ENCODE measurements at places on chromosomes 1 and 21. TPM values are rescaled to one million over a fixed set of nuclear protein-coding genes. Genes with fewer than 3 reads are reported as not detected.

- no peak for DNase-seq
Observed at GRCh38 chr1:198798923-198799386, 160.1 kb downstream of the PTPRC start.

DNA sequence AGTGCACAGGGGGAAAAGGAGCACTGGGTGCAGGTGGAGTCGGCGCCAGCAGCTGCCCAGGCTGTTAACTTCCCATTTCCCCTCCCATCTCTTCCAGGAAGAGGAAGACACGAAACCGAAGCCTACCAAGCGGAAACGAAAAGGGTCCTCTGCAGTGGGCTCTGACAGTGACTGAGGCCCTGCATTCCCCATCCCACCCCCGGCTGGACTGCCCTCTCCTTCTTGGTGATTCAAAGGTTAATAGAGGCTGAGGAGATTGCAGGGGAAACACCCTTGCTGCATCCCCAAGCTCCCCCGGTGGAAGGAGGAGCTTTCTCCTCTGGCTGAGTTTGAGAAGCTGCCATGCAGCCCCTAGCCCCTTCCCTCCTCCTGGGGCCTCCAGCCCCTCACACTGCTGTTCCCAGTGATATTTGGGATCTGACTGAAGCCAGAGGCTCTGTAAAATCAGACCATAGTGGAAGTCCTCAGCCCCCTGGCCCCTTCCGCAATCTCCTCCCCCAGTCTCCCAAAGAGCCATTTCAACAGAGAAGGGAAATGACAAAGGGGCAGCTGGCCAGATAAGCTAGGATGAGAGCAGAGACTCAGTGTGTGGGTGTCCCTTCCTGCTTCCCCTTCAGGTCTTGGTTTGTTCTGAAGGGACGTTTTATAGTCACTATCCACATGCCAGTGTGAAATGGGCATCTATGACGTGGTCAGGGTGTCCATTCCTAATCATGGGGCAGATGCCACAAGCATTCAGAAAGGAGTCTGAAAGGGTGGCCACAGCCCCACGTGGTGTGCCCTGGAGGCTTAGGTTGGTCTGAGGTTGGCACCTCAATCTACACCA lies 1.9 kb upstream of the SLC27A3 start:
- DNase-seq: no peak

- no peak for DNase-seq
Observed at GRCh38 chr21:37984416-37984815, 68.2 kb upstream of the KCNJ6 start.

The TACSTD2 gene
- total RNA-seq: 0.23 TPM

DNA sequence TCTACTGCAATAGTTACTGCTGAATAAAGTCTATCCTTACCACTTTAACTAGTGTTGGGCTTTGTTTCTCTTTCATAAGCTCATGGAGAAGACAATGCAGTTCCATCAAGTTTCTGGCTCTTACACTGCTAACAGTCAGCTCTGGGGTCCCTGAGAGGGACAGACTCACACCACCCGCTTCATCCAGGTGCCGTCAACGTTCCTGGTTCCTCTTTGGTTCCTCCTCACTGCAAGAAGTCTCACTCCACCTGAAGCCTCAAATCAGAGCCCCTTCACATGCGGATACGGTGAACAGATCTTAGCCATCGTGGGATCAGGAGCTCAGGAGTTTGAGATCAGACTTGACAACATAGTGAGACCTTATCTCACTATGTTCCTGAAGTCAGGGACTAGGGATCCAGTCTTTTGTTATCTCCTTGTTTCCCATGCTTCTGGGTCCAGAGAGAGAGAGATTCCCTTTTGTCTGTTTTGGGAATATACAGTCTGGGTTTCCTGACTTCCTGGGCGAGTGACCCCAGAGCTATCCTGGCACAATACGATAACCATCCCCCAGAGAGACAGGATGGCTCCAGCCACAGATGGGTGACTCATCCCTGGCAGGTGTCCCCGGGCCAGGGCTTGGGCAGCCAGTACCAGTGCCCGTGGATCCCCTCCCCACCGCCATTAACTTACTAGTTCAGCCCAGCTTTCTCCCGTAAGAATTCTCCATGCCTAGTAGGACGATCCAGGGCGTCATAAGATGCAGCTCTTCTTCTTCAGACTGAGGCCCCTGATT lies 14.3 kb upstream of the PCP4 start:
- DNase-seq: no peak

GRCh38 chr1:13823126-13823880 lies 123.3 kb downstream of the PRDM2 start:
- DNase-seq: no peak

GRCh38 chr1:230824919-230825721 lies 43.2 kb downstream of the C1orf198 start:
- DNase-seq: no peak

DNA sequence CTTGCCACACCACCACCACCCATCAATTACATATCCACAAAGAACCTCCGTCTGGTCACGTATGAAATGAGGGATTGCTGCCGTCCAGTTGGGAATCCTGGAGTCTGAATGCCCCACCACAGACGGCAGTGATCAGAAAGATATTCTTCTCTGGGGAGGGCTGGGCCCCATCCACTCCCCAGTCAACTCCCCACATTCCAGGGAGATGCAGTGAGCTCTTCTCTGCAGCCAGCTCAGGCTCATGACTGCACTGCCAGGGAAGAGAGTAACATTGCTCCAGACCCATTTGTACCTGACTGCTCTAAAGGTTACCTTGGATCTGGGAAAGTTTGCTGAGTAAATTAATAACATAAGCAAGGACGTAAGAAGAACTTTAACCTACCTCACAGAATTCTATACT lies 18.3 kb downstream of the DEGS1 start:
- DNase-seq: no peak

GRCh38 chr21:41675574-41675973 lies 91.3 kb downstream of the RIPK4 start:
- no peak for DNase-seq

GRCh38 chr1:107590900-107591622 lies 373.9 kb downstream of the VAV3 start:
- DNase-seq: no peak

The RAB42 gene
- total RNA-seq: not detected

DNA sequence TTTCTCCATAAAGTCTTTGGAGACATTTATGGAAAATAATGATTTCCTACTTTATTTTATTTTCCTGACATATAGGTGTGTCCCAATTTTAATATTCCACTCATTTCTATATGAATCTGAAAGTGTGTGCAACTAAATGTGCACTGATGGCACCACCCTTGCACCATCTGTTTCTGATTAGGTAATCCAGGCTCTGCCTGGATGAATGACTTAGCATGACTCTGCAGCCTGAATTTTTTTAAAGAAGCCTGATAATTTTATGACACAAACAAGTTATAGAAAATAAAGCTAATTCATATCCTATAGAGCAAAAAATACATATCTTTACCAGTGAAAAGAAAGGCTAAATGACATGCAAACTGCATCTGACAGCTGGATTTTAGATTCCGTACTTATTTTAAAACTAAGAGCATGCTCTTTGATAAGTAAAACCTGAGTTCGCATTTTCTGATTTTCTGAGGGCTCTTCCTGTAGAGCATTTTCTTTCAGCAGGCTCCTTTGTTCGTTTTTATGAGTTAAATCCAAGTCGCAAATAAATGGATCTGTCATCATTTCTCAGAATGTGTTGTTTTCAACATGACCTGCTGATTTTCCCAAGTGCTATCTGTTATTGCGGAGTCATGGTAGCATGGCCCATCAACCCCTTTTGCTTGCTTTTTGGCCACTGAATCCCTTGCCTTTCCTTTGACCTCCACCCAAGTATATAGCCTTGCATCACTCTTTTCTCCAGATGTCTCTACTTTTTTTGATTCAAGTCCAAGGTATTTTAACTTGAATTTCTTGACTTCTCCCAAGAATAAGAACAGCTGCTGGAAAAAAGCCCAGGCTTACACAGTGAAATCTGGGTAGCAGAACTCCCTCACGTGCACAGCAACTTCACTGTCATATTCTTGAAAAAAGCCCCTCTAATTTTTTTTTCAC lies 52.8 kb upstream of the LYPLAL1 start:
- DNase-seq: no peak

GRCh38 chr21:42579456-42580075 lies 65.9 kb downstream of the SLC37A1 start:
- no peak for DNase-seq

The AIM2 gene
- total RNA-seq: 6.0 TPM

GRCh38 chr21:43018519-43018918 lies 44.2 kb downstream of the PKNOX1 start:
- DNase-seq: no peak

DNA sequence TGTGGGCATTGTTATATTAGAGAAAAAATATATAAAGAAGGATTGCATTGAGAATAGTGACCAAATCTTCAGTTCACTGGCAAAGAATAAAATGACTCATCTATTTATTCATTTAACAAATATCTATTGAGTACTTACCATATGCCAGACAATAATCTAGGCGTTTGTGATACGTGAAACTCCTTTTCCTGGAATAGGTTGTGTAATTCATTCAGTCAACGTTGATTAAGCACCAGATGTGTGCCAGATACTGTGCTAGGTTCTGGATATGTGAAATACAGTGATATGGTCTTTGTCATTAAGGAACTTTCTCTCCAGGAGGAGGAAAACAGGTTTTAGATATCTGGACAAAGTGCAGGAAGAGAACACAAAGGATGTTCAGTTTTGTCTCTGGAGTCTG lies 344.5 kb downstream of the RWDD3 start:
- no peak for DNase-seq

GRCh38 chr21:44432841-44433790 lies 22.2 kb upstream of the LRRC3 start:
- DNase-seq: no peak

The PKP1 gene
- total RNA-seq: not detected

The NBPF26 gene
- 23.9 TPM for total RNA-seq

DNA sequence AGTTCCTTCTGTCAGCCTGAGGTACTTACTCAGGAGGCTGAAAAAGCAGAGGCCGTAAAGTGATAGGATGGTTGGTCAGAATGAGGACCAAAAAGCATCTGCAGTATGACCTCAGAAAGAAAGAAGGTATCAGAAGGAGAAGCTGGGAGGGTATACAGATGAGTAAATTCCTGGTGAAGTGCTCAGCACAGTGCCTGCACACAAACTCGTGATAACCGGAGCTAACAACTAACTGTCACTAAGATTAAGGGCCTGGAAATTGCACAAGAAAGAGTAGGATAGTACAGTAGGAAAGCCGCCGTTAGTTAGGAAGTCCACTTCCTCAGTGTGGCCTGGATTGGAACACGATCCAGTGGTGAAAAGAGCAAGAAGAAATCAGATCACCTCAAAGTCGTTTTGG lies 62.6 kb downstream of the VPS26C start:
- DNase-seq: no peak

The TEX38 gene
- not detected for total RNA-seq

GRCh38 chr1:155622191-155622590 lies 12.2 kb downstream of the MSTO1 start:
- no peak for DNase-seq

- no peak for DNase-seq
Observed at GRCh38 chr1:41492341-41492848, 7.9 kb upstream of the EDN2 start.

The RXFP4 gene
- total RNA-seq: not detected

The ANKRD35 gene
- not detected for total RNA-seq

- DNase-seq: no peak
Observed at GRCh38 chr1:161998811-161999210, 24.9 kb downstream of the OLFML2B start.

DNA sequence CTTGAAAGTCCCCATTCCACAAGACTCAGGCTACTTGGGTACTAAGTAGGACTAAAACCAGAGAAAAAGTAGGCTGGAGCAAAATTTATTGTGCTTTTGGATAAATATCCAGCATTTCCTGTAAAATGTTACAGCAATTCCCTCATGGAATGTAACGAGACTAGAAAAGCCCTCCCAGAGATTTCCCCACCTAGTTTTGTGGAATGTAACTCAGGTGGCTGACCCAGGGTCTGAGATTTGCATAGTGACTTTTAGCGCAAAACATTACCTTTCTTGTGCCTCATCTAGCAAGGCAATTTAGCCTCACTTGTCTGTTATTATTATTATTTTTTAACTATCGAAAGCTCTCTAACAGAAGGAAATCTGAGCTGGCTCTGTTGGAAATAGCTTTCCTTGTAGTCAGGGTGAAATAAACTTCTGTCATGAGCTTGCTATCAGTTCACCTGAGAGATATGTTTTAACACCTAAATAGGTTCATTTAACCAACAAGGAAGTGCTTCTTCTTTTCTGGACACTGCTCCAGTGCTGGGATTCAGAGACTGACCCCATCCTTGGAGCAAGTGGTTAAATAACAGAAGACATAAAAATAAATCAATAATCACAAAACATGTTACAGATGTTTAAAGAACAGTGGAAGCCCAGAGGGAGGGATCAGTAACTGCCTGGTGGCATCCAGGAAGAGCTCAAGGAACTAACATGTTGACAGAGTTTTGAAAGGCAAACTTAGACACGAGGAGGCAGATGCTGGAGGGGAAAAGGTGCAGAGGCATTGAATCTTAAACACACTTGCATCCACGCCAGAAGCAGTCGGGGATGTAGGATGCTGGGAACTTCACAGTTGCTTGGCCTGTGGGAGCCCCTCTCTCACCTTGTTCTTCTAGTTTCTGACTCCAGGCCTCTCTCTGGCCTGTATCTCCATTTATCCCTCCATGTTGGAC lies 68.3 kb upstream of the RHOU start:
- no peak for DNase-seq

- DNase-seq: no peak
Observed at GRCh38 chr1:80218112-80218511, 1211.6 kb upstream of the ADGRL4 start.

The ETV3L gene
- total RNA-seq: 0.15 TPM

DNA sequence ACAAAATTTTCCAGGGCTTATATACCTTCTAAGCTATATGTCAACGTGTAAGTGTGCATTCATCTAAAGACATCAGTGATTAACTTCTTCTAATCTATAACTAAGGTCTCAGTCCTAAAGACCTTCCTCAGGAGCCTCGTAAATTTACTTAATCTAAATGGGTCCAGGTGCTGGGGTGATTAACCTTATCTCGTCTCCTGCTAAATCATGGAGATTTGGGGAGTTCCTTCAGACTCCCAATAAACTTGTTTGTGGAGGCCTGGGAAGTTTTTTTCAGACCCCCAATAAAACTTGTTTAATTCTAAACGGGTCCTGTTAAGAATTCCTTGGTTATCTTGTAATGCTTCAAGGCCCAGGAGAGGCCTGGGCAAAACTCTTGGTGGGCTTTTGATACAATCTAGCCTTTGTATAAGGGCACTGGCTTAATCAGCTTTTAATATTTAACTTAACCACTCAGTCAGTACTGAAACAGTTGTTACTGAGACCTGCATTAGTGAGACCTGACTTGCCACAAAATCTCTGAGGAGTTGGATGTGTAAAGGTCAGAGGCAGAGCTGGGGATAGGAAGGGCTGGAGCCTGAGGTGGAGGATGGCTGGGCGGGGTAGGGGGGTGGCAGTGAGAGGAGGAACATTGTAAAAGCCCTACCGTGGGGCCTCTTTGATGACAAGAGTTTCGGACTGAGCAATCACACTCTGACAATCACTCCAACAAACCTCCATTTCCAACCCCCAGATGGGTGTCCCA lies 6.2 kb upstream of the HMGCS2 start:
- DNase-seq: no peak

The RGS16 gene
- 23.5 TPM for total RNA-seq

GRCh38 chr1:151175863-151176262 lies at the start of gene TMOD4:
Gene TMOD4, minus strand, starts transcription at chr1:151175981. Its CDS starts 1,106 bp downstream, at chr1:151174875.
- DNase-seq: no peak

- no peak for DNase-seq
Observed at GRCh38 chr1:164559342-164560051, 513 bp downstream of the PBX1 start.

The SERTAD4 gene
- not detected for total RNA-seq

The VASH2 gene
- 0.55 TPM for total RNA-seq

GRCh38 chr1:154765970-154766369 lies 104.1 kb downstream of the KCNN3 start:
- no peak for DNase-seq

- DNase-seq: no peak
Observed at GRCh38 chr1:19869929-19870328, 12.3 kb upstream of the OTUD3 start.
